ENCODE measurements at places on chromosomes 1 and 21. TPM values are rescaled to one million over a fixed set of nuclear protein-coding genes. Genes with fewer than 3 reads are reported as not detected.
A peak's percentile ranks its signal among the peaks of the same experiment; 100 is the strongest.

Gene IVL
- total RNA-seq, result 0.57 TPM

- DNase-seq, result no peak
Observed at GRCh38 chr1:66270119-66270812, 263.7 kb upstream of the SGIP1 start.

DNA sequence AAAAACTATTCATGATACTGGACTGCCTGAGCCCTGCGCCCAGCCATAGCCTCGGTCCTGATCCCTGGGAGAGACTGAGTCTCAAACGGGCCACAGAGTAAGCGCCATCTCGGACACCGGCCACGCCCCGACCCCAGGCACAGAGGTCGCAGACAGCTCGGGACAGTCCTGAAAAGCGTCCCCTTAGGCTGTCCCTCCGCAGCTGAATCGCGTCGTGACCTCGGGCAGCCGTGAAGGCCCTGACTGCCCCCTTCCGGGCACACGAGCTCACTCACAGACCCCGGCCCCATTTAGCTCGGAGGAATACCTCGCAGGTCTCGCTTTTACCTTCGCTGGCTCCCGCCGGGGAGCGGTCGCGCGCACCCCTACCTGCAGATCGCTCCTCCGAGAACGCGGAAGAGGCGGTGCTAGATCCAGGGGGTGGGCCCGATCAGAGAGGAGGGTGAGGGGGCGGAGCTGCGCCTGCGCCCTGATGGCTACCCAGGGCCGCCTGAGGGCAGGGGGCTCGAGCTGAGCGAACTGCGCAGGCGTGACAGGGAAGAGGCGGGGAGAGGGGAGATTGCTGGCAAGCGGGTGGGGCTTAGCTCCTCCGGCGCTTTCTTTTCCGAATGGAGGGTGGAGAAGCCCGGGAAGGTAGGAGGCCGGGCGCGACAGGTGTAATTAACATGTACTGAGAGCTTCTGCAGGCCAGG, at the start of gene MKNK1:
MKNK1 (minus strand) TSS at position 411 of the 692 bp plus-strand sequence. CDS start 20,941 bp downstream, outside the sequence.
- DNase-seq, result peak; percentile 99

DNA sequence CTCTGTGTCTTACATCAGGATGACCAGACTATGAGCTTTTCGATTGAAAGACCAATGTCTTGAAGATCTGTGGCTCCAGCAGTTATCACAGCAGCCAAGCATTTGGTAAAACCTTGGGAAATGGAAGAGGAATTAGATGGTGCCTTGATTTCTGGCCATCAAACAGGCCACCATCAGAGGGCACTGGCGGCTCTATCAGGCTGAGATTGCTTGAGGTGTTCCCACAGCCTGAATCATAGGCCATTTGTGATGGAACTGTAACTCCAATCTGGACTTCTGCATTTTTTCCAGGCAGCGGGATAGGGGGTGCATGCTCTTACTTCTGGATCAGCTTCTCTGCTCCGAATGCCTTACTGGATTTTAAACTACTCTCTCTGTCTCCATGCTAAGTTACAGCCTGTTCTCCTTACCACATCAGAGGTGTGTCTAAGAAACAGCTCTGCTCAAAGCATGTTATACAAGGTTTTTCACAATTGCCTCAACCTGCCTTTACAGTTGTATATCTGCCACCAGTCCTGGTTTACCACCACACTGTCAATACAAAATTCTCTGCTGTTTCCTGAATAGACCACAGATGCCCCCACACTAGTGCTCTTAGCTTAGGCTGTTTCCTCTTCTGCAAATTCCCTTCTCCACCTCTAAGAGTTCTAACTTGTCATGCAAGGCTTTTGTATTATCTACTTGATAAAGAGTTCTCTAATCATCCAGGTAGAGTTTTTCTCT, 180.9 kb downstream of the PTGER3 start:
- DNase-seq, result no peak

GRCh38 chr21:33478935-33479678, 667 bp downstream of the TMEM50B start:
- no peak for DNase-seq

Gene OR2M7
- total RNA-seq, result not detected

Gene TTC39A
- total RNA-seq, result 1.1 TPM

GRCh38 chr1:174995916-174996315, 3.8 kb upstream of the CACYBP start:
- no peak for DNase-seq

Gene GBP4
- total RNA-seq, result 14.8 TPM

Gene TRMT1L
- 15.6 TPM for total RNA-seq

Gene ZBTB37
- 4.7 TPM for total RNA-seq

- DNase-seq, result no peak
Observed at GRCh38 chr1:235339746-235340145, 11.4 kb downstream of the GGPS1 start.

Gene TTLL7
- total RNA-seq, result 0.94 TPM

GRCh38 chr1:109091078-109091838, 694 bp downstream of the TMEM167B start:
- DNase-seq, result no peak

Gene CFHR2
- total RNA-seq, result 0.09 TPM

Gene SPRR2A
- total RNA-seq, result 0.28 TPM

GRCh38 chr1:233025567-233025966, 75.2 kb downstream of the NTPCR start:
- DNase-seq, result no peak

DNA sequence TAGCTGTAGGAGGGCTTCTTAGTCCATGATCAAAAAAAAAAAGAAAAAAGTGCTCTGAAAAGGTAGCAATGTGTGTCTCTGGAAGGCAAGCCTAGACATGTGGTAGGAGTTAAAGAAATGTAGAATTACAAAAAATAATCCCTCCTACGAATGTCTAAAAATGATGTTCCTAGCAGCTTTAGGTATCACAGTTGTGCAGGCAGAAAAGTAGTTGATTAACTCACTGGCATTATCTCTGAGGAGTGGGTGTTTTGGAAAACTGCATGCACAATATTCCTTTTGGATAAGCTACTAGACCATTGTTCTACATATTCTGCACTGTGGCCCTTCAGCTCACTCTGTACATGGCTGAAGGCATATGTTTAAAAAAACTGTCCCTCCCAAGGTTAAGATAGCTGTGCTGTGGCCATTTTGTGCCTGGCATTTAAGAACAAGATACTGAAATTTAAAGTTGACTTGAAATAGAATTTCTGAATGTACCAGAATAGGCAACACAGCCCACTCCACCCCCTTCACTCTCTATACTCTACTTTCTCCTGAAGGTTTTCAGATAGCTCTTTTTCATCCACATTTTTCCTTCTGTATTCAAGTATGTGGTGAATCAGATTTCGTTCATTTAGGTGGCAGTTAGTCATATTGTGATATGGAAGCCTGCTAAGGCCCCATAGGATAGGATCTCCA, 463.9 kb upstream of the LRRC7 start:
- no peak for DNase-seq

DNA sequence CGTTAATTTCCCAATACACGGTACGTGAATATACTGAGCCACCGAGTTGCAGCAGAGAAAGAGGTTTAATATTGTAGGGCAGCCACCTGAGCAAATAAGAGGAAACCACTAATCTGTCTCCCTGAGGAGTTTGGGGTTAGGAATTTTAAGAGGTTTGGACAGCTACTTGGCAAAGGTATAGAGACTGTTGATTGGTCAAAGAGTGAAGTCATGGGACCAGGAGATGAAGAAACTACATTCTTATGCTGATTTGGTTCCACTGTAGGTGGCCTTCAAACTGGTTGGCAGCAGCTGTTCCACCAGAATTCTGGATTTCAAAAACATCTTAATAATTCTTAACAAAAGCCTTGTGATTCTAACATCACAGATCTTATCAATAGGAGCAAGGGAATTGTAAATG, 485.4 kb upstream of the PRMT6 start:
- no peak for DNase-seq

Gene ATAD3C
- 0.24 TPM for total RNA-seq

Gene CENPF
- total RNA-seq, result 85.8 TPM

DNA sequence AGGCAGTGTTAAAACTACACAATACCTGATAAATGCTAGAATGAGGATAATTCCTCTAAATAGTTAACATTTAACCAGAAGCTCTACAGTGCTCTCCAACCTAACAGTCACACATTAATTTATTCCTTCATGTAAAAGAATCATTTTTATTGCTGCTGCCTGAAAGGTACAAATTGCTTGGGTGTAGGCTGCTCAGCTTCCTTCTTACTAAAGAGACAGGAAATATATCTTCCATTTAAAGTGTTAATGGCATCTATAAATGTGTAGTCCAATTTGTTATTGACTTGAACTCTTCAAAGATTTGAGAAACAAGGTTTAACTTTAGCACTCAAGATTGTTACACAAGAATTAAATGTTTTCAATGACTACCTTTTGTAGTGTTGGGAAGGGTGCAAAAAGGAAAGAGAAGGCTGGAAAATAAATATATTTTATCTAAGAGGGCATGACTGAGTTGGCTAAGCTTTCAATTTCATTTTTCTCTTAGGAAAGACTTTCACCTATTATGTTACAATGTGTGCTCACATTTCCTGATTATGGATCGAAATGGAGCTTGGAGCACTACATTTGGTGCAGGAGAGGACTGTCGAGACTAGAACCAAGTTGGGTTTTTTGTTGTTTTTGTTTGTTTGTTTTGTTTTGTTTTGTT, 105.5 kb upstream of the CACYBP start:
- DNase-seq, result no peak

DNA sequence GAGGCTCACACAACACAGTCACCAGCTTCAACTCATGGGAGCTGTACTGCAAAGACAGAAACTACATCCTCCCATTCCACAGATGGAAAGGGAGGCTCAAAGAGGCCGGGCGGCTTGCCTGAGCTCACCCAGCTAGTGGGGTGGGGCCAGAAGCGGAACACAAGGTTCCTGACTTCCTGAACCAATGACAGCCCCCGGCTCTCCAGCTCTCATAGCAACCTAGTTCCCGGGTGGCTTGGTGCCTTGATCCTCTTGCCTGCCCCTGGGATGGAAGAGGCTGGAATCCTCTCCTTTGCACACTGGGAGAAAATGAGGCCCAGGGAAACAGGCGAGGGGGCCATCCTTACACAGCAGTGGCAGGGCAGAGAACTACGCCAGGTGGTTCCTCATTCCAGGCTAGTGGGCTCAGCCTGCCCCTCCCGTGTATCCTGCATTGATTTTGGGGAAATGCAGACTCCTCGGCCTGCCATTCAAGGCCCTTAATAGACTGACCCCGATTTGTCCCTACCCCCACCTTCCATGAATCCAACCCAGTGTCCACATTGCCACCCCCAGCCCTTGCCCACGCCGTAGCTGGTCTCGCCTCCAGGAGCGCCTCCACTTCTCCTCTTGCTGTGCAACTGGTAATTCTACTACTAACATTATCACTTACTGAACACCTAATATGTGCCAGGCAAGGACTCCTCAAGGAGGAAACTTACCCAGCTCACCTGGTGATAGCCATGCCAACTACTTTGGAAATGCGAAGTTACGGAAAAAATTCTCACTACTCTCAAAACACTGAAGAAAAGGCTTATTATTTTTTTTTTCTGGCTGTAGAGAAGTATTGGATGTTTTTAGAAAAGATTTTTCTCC, 5.0 kb downstream of the RAP1GAP start:
- DNase-seq, result no peak

- DNase-seq, result no peak
Observed at GRCh38 chr1:186999506-186999905, 170.8 kb downstream of the PLA2G4A start.

- DNase-seq, result no peak
Observed at GRCh38 chr1:85857991-85858390, 149.8 kb upstream of the ZNHIT6 start.

Gene AGBL4
- 0.24 TPM for total RNA-seq

- no peak for DNase-seq
Observed at GRCh38 chr1:9836632-9836960, 12.8 kb upstream of the CLSTN1 start.
